Cortex of kidney (tissue), 1 donor: ENCODE measurements at places on chromosomes 16 and 17.

- DNase-seq: no peak
Measured at GRCh38 chr16:72987480-72987901, 60.4 kb downstream of the ZFHX3 start.

DNA sequence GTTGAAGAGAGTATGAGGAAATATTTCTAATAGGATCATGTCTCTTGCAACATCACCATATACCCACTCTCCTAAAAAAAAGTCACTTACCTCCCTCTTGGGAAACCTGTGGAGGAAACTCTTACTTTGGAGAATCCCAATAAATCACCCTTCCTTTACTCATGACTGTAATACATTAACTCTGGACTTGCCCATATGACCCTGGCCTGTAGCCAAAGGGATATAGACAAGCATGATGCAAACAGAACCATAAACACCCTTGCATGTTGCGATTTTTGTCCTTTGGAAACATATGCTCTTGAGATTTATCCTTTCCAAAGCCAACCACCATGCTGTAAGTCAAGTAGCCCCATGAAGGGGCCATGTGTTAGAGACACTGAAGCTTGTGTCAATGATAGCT, 19.5 kb downstream of the CDH11 start:
- no peak for DNase-seq

GRCh38 chr17:21376759-21377690, 868 bp downstream of the KCNJ12 start:
- DNase-seq: no peak

- DNase-seq: no peak
Measured at GRCh38 chr17:41956522-41956921, 10.1 kb upstream of the CNP start.

GRCh38 chr16:23595246-23595950, 718 bp downstream of the NDUFAB1 start:
- no peak for DNase-seq

DNA sequence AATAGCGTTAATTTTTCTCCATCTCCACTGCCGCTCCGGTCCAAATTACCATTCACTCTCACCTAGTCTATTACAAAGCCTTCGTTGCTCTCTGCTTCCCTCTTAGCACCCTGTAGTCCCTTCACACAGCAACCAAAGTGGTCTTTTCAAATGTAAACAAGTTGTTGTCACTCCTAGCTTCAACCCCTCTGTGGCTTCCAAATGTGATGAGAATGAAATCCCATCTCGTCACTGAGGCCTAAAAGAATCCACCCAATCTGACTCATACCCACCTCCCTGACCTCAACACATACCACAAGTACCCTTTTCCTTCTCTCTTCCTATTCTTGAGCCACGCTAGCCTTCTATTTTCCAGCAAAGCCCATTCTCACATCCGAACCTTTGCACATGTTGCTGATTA, 2.2 kb upstream of the PELP1 start:
- no peak for DNase-seq

GRCh38 chr17:17555906-17556305, 35.6 kb downstream of the PEMT start:
- DNase-seq: no peak

DNA sequence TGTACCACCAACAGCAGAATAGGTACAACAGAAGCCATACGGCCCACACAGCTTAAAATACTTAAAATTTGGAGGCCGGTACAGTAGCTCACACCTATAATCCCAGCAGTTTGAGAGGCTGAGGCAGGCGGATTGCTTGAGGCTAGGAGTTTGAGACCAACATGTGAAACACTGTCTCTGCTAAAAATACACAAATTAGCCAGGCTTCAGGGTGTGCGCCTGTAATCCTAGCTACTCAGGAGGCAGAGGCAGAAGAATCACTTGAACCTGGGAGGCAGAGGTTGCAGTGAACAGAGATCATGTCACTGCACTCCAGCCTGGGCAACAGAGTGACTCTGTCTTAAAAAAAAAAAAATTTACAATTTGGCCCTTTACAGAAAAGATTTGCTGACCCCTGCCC, 17.0 kb downstream of the GFOD2 start:
- DNase-seq: no peak

- DNase-seq: no peak
Measured at GRCh38 chr16:49827805-49828438, 28.0 kb downstream of the ZNF423 start.

GRCh38 chr16:56423584-56424403, 1.6 kb downstream of the AMFR start:
- no peak for DNase-seq

DNA sequence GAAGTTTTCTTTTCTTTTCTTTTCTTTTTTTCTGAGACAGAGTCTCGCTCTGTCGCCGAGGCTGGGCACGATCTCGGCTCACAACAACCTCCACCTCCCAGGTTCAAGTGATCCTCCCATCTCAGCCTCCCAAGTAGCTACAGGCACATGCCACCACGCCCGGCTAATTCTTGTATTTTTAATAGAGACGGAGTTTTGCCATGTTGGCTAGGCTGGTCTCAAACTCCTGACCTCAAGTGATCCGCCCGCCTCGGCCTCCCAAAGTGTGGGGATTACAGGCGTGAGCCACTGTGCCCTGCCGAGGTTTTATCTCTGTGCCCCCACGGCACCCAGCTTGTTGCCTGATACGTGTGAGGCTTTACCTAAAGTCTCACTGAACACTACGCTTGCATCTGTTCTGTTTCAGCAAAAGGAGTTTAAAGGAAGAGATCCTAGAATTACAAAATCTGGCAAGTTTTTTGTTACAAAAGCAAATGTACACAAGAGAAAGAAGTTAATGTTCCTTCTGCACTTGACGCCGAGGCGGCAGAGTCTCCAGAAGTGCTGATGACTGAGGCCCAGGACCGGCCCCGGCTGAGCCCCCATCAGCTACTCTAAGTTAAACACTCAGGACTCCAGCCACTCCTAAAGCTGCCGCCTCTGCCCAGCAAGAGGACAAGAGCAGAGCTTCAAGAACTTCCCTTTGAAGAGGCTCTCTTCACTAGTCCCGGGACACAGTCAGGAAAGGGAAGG, 9.2 kb downstream of the ABCA3 start:
- no peak for DNase-seq
